ENCODE measurements at places on chromosomes 11 and 22. TPM values are rescaled to one million over a fixed set of nuclear protein-coding genes. Genes with fewer than 3 reads are reported as not detected.

DNA sequence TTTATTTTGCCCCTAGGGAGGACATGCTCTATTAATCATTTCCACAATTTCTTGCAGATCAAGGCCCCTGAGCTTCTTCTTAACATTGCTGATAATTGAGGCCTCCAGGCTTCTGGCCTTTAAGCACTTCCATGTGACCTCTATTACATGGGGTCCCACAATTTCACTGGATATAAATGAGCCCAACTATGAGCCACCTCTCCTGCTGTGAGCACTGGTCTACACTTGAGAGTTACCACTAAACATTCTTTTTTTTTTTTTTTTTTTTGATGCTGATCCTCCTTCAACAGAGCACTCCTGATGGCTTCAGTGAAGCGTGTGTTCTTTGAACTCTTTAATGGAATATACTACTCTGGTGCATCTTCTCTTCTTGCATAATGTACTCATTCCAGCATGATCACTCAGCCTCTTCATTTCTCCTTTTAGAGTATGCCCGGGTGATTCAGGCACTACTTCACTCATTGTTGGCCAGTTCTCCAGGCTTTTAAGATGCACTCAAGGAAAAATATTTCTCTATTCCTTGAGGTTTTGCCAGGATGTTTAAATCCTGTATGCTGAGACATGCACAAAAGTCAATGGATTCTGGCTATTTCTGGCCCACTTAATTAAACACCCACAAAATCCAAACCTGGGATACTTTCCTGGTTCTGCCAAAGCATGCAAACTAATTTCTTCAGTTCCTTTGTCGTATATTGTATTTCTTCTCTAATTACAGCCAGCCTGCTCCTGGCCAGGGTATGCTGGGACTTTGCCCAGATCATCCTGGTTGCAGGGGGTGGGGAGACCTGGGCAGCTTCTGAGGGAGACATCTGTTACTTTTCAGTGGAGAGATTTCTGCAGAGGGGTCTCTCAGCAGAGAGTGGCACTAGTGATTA is 257.8 kb upstream of the LUZP2 start:
- H3K4me1 ChIP-seq = no peaks in the 10 kb centered on the region
- no peaks in the 10 kb centered on the region for H3K36me3 ChIP-seq
- no peak for DNase-seq
- H3K4me3 ChIP-seq = no peak overlapping the region
- H3K27ac ChIP-seq = no peak overlapping the region

- H3K4me1 ChIP-seq = peaks cover 10% of the 10 kb centered on the region
- H3K36me3 ChIP-seq = no peaks in the 10 kb centered on the region
- H3K27me3 ChIP-seq = peaks cover 79% of the 10 kb centered on the region
- no peak overlapping the region for H3K4me3 ChIP-seq
- no peak overlapping the region for H3K27ac ChIP-seq
Measured at GRCh38 chr11:8262552-8263108, 1.0 kb downstream of the LMO1 start.

GRCh38 chr22:23179381-23180299 is 669 bp upstream of the BCR start:
- peaks cover 26% of the 10 kb centered on the region for H3K36me3 ChIP-seq
- peaks cover 4% of the 10 kb centered on the region for H3K27me3 ChIP-seq
- H3K4me3 ChIP-seq = peak overlapping the region; percentile 60
- peak overlapping the region; percentile 68 for H3K27ac ChIP-seq
- H3K4me1 ChIP-seq = peaks cover 68% of the 10 kb centered on the region
- no peak for DNase-seq

GRCh38 chr11:126607374-126607773 is 251.9 kb downstream of the ST3GAL4 start:
- no peaks in the 10 kb centered on the region for H3K4me1 ChIP-seq
- H3K36me3 ChIP-seq = no peaks in the 10 kb centered on the region
- DNase-seq = no peak
- peaks cover 2% of the 10 kb centered on the region for H3K27me3 ChIP-seq
- no peak overlapping the region for H3K4me3 ChIP-seq

DNA sequence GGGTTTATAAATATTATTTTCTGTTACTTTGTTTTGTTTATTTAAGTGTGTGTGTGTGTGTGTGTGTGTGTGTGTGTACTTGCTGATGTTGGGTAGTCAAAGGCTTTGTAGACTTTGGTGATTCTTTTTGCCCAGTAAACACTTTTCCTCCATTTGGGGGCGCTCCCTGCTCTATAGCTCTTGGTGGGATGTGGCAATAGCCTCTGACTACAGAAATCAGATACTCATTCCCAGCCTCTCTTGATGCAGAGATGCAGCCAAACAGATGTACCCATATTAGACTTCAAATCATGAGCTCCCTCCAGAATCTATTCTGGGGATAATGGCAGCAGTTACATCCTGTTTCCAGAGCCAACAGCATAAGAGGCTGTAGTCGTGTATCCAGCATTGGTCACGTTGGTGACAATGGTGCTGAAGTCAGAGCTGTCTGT is 33.4 kb upstream of the APOL5 start:
- no peaks in the 10 kb centered on the region for H3K4me1 ChIP-seq
- no peak overlapping the region for H3K27ac ChIP-seq
- DNase-seq = no peak
- peaks cover 6% of the 10 kb centered on the region for H3K27me3 ChIP-seq
- H3K4me3 ChIP-seq = no peak overlapping the region

DNA sequence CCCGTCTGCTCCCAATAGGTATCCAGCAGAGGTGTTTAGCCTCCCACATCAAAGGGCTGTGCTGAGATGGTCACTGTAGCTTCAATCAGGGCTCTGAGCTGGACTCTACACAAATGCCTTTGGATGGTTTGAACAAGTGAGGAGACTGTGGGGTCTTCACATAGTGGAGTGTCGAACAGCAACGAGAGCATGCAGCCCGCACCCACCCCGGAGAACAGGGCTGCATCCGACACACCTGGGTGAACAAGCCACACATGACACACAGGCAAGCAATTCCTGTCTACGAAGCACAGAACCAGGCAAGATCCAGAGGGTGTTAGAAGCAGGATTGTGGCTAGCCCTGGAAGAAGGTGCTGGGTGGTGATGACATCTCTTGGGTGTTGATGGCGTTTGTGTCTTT is 58.0 kb upstream of the FGF3 start:
- no peaks in the 10 kb centered on the region for H3K4me1 ChIP-seq
- H3K27ac ChIP-seq = no peak overlapping the region
- no peaks in the 10 kb centered on the region for H3K36me3 ChIP-seq
- DNase-seq = no peak

DNA sequence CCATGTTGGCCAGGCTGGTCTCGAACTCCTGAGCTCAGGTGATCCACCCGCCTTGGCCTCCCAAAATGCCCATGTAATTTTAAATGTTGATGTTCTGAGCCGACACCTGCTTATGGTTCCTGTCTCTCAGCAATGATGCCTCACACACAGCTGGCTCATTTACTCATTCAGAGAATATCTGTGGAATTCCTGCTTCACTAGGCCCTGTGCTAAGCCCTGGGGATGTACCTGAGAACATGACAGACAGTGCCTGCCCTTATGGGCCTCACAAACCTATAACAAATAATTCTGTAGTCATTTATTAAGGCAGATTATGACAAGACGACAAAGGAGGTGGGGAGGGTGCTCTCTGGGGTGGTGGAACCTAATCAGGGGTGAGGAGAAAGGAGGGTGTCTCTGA is 93.7 kb downstream of the PRR5L start:
- no peak for DNase-seq
- H3K27ac ChIP-seq = no peak overlapping the region
- no peak overlapping the region for H3K4me3 ChIP-seq
- peaks cover 9% of the 10 kb centered on the region for H3K27me3 ChIP-seq

GRCh38 chr11:13784855-13785254 is 116.4 kb downstream of the FAR1 start:
- H3K27me3 ChIP-seq = peaks cover 5% of the 10 kb centered on the region
- H3K27ac ChIP-seq = no peak overlapping the region
- no peak for DNase-seq
- no peaks in the 10 kb centered on the region for H3K36me3 ChIP-seq

- no peak for DNase-seq
- no peak overlapping the region for H3K4me3 ChIP-seq
- no peaks in the 10 kb centered on the region for H3K36me3 ChIP-seq
- no peak overlapping the region for H3K27ac ChIP-seq
Measured at GRCh38 chr22:39265143-39265886, 20.5 kb upstream of the PDGFB start.

GRCh38 chr11:129077191-129077590 is 114.9 kb downstream of the ARHGAP32 start:
- H3K4me1 ChIP-seq = no peaks in the 10 kb centered on the region
- no peak overlapping the region for H3K27ac ChIP-seq
- no peak overlapping the region for H3K4me3 ChIP-seq
- DNase-seq = no peak
- no peaks in the 10 kb centered on the region for H3K36me3 ChIP-seq
- no peaks in the 10 kb centered on the region for H3K27me3 ChIP-seq

Gene CYP2D6
- total RNA-seq = 2.5 TPM

Gene SHANK3
- 0.05 TPM for total RNA-seq

Gene ADAMTS15
- not detected for total RNA-seq

Gene ADAMTS8
- total RNA-seq = not detected

Gene RFPL3
- not detected for total RNA-seq
